Stimulated activated CD4-positive, alpha-beta T cell treated with anti-CD3 and anti-CD28 coated beads, Interleukin-15, amount 100 ng/mL, for 24 hours (primary cell): ENCODE measurements at places on chromosomes 6 and 20.

- no peak for DNase-seq
These were observed 399.6 kb downstream of the PTPRT start for GRCh38 chr20:42790111-42790510.

DNA sequence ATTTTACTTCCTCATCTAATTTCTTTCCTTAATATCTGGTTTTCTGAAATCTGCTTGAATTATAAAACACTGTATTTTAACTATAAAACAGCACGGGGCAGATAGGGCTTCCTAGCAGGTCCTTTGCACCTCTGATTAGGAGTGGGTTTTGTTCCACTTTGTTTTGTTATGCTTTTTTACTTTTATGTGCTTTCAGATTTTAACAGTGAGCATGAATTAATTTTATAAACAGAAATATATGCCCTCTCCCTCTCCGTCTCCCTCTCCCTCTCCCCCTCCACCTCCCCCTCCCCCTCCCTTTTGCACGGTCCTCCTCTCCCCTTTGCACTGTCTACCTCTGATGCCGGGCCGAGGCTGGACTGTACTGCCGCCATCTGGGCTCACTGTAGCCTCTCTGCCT, 14.3 kb downstream of the GPX6 start:
- no peak for DNase-seq

DNA sequence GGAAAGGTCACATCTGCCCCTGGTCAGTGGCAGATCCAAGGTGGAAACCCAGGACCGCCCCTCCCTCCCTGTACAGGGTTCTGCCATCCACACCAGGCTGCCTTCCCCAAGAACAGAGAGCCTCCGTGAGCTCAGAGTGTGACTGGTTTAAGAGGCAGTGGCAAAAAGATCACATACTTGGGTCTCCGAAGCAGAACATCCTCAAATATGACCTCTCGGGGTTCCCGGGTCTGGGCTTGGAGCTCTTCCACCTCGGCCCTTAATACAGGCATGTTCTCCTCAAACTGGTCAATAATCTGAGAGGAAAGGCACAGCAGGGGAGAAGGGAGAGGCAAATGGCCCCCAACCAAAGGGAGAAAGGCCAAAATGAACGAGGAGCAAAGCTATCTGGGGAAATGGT, 14.8 kb downstream of the C20orf96 start:
- DNase-seq: no peak

GRCh38 chr6:4961322-4962168, 42.3 kb downstream of the RPP40 start:
- no peak for DNase-seq

DNA sequence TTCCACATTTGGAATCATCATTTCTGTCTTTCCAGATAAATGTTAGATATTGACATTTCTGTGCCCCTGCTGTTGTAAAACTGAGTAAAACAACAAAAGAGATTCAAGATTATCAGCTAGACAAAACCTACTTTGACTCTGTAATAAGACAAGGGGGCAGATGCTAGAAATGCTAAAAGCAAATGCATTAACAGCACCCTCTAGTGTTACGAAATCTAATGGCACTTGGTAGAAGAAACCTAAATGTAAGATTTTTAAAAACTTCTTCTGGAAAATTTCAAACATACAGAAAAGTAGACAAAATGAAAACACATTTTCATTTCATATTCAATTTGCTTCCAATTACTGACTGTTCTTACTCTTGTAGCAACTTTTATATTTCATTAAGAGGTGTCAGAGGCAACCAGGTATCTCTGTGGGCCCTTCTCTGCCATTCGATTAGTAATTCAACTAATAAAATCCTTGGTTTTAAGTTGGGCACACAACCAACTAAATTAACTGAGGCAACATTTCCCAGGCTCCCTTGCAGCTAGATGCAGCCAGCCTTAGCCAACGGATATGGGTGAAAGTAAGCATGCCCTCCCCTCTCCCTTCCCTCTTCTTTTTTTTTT, 45.0 kb downstream of the SLC23A2 start:
- DNase-seq: no peak

- no peak for DNase-seq
These were observed 328.9 kb downstream of the TAF4 start for GRCh38 chr20:61736751-61737310.

- no peak for DNase-seq
These were observed 89.4 kb downstream of the ECT2L start for GRCh38 chr6:138885156-138885819.

GRCh38 chr6:156068881-156069280, 613.2 kb upstream of the NOX3 start:
- no peak for DNase-seq

- no peak for DNase-seq
These were observed 18.0 kb upstream of the MAP3K4 start for GRCh38 chr6:160973311-160974250.

GRCh38 chr6:90468080-90468479, 118.8 kb downstream of the MAP3K7 start:
- DNase-seq: peak; percentile 61

DNA sequence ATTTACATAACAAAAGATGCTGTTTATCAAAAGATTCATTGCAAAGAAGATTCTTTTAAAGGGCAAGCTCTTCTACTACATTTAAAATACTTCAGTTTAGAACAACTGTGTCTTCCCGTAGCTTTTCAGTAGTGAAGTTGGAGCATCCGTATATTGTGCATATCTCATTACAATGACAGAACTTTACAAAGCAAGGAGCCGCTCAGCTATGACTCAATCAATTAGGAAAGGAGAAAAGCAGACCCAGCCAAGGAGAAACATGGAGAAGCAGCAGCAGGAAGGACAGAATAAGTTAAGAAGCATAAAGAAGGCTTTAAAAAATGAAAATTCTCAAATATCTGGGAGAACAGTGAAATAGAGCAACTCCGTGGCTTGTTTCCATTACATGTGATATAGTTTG, 132.6 kb upstream of the SMLR1 start:
- DNase-seq: no peak

GRCh38 chr6:159097256-159097655, 52.5 kb upstream of the TAGAP start:
- peak; percentile 82 for DNase-seq

- no peak for DNase-seq
These were observed 6.4 kb downstream of the DLK2 start for GRCh38 chr6:43448916-43449315.

GRCh38 chr6:164417537-164418261, 891.7 kb downstream of the C6orf118 start:
- DNase-seq: no peak

DNA sequence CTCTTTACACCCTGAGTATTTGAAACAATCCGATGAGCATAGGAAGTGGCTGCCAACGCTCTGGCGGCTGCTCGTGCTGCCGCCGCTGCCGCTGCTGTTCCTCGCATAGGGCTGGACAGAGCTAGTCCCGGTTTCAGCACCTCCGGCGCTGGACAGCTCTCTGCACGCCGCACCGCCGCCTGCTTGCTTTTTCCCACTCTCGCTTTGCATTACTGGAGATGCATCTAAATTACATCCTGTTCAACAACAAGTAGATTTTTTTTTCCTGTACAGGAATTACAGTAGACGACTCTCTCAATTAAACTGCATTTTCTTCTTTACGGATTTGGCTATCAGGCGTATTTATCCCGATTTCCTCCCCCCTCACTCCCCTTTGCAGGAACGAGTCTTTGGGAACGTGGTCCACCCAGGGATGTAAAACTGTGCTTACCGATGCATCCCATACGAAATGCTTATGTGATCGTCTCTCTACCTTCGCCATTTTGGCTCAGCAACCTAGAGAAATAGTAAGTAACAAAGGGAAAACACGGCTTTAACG, 563.8 kb downstream of the LMBRD1 start:
- DNase-seq: peak; percentile 58

GRCh38 chr6:16320533-16321340, 82.3 kb downstream of the GMPR start:
- no peak for DNase-seq

GRCh38 chr20:33518071-33518470, 28.2 kb downstream of the CBFA2T2 start:
- no peak for DNase-seq

DNA sequence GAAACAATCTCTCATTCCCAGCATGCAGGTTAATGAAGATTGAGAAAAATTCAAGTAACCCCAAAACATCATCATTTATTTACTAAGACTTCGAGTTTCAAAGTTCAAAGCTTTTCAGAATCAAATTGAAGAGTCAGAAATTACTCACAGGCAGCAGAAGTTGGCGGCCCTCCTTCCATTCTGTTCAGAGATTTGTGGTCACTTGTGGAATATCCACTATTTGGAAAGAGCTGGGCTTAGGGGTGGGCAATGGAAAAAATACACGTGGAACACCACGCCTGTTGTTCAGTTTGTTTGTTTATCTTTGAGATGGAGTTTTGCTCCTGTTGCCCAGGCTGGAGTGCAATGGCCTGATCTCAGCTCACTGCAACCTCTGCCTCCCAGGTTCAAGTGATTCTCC, 108.6 kb upstream of the NAA20 start:
- no peak for DNase-seq

- no peak for DNase-seq
These were observed 100.5 kb upstream of the HMGCLL1 start for GRCh38 chr6:55679503-55679902.

DNA sequence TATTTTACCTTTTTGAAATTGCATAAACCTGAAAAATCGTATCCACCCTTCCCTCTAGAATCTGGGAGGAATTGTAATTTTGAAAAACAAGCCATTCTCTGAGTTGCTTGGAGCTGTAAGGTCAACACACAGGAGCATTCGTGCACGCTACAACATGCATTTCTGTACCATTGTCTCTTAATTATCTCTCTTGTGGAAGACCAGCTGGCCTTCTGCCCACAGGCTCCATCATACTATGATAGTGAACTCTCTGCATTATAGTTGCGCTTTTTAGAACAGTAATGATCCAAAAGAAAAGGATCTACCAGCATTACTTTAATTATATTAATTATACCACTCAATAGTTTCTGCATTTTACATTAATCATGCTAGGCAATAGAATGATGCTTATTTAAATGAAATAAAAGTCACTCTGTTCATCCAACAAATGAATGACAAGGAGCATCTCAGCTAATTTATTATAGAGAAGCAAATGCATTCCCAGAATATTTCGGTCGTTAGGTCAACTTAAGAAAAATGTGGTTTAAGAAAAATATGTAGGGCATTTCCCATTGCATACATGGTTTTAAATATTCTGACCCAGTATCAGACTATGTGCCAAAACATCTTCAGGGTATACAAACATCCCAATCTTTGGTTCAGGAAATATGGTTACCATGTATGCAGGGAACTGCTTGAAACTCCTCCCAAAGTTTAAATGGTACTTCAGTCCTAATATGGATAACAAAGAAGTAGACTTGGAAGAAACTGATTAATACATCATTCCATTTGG, 263.5 kb downstream of the TFAP2A start:
- DNase-seq: no peak

DNA sequence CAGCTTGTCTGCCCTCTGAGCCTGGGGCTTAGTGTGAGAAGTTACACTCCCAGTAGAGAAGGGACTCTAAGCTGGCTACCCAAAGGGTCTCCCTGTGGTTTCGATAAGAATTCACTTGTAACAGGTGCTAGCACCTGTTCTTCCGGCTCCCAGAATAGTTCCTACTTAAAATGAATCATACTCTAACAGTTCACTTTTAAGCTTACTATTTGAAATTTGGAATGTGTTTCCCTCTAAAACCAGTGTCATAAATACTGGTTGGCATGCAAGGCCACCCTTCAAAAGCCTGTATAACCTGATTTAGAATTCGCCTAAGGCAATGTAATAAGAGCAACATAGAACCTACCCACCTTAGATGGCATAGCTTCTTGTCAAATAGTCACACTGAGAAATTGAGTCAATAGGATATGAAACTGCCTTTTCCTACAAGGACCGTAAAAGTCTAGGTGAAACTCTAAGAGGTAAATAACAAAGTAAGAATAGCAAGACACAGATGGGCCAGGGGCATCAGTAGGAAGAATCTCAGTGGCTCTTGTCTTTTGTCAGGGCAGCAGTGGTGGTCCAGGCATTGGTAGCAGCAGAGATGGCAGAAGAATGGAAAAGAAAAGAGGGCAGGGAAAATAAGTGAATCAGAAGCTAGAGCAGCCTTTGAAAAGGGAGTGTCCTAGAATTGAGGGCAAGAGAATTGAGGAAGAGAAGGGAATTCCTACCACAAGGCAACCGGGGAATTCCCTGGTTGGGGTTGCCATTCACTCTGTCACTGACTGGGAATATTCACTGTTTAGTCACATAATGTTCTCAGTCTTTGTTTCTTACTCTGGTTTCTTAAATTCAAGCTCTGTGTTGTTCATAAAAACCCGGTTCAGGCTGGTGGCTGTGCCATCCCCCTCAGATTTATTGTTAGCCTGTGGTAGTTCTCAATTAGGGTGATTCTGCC, 91.5 kb downstream of the HIVEP2 start:
- DNase-seq: no peak

DNA sequence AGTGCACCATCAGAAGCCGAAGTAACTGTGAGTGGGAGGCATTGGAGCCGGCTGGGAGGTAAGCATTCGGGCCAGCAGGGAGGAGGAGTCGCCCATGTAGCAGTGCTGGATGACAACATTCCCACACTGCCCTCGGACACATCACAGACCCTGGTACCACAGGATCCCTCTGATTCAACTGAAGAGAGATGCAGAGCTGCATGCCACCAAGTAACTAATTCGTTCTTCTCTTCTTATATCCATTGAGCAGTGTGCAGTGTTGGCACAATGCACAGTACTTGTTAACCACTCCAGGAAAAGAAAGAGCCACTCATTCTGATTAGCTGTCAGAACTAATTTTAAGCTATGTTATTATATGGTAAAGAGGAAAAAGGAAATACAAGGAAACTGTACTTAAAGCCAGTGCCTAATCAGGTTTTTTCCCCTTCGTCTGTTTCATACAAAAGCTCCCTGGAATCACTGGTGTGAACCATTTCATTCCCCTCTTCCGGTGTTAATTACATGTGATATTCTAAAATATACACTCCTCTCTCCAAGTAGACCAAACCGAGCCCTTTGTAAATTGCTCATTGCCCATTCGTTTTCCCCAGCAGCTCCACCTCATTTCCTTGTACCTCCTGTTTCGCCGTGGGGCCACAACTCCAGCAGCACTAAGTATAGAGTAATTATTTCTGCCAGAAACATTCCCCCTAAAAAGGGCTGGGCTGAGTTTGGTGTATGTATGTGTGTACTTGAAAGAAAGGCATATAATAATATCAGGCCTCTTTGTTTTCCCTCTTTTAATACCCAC, 32.4 kb upstream of the ADTRP start:
- DNase-seq: no peak

DNA sequence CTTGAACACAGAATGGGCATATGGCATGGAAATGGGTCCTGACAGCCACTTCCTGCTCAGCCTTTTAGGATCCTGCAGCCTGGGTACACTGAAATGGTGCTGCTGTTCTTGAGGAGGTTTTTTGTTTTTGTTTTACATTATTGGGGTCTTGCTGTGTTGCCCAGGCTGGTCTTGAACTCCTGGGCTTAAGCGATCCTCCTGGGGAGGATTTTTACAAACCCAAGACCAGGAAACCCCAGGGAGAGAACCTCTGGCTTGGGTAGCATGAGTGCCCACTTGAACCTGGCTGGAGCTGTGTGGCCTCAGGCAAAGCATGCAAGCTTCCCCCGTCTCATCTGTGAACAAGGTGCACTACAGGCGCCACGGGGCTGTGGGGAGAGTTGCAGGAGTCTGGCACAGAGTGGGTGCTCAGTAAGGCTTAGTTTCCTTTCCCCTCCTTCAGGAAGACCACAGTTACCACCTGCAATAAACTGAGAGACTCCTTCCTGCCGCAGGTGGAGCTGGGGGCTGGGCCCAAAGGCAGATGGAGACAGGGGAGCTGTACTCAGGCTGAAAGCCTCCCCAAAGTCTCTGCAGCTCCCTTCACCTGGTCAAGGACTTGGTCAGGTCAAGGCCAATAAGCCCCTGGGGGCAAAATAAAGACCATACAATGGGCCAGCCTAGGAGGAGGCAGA, 1.8 kb downstream of the SLA2 start:
- DNase-seq: peak; percentile 78
